ENCODE measurements at places on chromosomes 7 and 10.

DNA sequence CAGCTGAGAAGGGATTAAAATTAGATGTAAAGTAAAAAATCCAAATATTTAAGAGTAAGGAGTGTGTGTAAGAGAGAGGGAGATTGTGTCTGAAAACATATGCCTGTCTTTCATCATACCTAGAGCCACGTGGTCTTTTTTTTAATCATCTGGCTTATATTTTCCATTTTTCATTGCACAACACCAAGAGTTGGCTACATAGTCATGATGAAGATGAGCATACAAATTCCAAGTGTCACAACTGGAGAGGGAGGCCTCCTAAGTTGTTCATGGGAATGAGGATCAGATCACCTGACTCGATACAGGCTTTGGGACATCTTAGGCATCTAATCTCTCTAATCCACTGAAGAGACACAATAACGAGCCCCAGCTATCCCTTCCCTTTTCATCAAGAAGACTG, 47.2 kb upstream of the CCDC3 start:
- no peak for DNase-seq

GRCh38 chr10:52578871-52579405, 193.6 kb downstream of the MBL2 start:
- DNase-seq: no peak

- no peak for DNase-seq
Measured at GRCh38 chr7:16889851-16890415, 8.2 kb upstream of the AGR3 start.

- DNase-seq: no peak
Measured at GRCh38 chr7:3153118-3153517, 109.5 kb upstream of the CARD11 start.

GRCh38 chr10:86665218-86665607, 3.1 kb upstream of the LDB3 start:
- no peak for DNase-seq

DNA sequence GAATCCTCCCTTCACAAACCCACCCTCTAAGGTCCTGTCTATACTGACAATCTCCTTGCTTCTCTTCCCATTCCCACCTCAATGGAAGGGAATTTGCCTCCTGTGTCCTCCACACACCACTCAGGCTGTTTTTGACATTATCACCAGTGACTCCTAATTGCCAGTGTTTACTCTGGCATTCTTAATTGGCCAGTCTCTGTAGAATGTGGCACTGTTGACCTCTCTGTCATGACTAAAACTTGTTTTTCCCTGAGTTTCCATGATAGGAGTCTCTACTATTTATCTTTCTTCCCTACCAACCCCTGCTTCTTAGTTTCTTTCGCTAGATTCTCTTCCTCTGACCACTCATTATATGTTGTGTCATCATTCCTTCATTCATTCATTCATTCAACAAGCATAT, 12.1 kb downstream of the SLC16A12 start:
- no peak for DNase-seq

- no peak for DNase-seq
Measured at GRCh38 chr7:376306-377079, 86.5 kb downstream of the FOXL3 start.

GRCh38 chr7:89023877-89024276, 228.3 kb upstream of the TEX47 start:
- DNase-seq: no peak

- no peak for DNase-seq
Measured at GRCh38 chr10:60778971-60779796, 906 bp downstream of the CDK1 start.

Data from activated gamma-delta T cell (primary cell).